Central memory CD4-positive, alpha-beta T cell (primary cell): ENCODE measurements at places on chromosomes 6 and 20.

GRCh38 chr6:49849213-49849907 is 17.0 kb downstream of the CRISP1 start:
- peak; percentile 1 for DNase-seq

GRCh38 chr6:139920027-139920775 is 545.8 kb upstream of the CITED2 start:
- DNase-seq: no peak

DNA sequence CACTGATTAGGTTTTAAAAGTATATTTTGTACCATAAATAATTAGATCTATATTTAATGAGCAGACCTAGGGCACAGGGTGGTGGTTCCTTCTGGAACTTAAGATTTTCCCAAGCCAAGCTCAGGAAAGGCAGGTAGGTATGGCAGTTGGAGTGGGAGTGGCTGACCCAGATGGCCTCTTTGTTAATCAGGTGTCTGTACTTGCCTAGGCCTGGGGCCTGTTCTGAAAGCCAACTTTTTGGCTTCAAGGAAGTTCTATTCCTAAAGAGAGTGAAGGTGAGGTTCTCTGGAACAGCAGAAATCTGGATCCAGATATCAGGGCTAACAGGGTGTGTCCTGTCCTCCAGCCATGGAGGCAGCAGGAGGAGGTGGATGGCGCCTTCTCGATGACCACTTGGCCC is 44.9 kb downstream of the VEGFA start:
- no peak for DNase-seq

GRCh38 chr6:2508071-2508470 is 242.7 kb downstream of the MYLK4 start:
- DNase-seq: no peak

GRCh38 chr6:11785415-11785773 is 6.8 kb upstream of the ADTRP start:
- no peak for DNase-seq

GRCh38 chr6:115932481-115932880 is 128.2 kb downstream of the FRK start:
- DNase-seq: no peak

DNA sequence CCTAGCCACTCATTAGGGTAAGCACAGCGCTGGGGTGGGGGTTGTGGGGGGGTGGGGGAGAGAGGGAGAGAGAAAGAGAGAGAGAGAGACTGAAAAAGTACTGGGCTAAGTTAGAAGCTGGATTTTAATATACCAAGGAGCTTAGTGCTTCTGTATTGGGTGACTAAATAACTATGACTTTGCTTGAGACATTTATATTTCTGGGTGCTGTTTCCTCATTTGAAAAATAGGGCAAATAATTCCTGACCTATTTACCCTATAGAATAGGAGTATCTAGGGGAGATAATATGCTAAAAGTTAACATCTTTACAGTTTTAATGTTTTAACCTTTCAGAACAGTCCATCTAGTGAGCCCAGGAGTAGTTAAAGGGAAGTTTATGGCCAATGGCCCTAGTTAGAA is 7.7 kb downstream of the NKAIN2 start:
- no peak for DNase-seq

- no peak for DNase-seq
Measured at GRCh38 chr6:2763876-2764540, 1.2 kb upstream of the WRNIP1 start.

DNA sequence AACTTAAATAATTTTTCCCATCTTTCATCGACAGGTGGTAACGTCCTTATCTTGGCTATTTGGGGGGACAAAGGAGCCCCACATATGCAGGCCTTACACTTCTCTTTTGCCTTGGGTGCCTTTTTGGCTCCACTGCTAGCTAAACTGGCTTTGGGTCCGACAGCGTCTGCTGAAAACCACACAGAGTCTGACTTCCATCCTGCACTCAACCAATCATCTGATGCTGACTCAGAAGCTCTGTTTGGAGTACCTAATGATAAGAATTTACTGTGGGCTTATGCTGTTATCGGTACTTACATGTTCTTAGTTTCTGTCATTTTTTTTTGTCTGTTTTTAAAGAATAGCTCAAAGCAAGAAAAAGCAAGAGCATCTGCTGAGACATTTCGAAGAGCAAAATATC is 178.5 kb downstream of the SLC16A10 start:
- no peak for DNase-seq

DNA sequence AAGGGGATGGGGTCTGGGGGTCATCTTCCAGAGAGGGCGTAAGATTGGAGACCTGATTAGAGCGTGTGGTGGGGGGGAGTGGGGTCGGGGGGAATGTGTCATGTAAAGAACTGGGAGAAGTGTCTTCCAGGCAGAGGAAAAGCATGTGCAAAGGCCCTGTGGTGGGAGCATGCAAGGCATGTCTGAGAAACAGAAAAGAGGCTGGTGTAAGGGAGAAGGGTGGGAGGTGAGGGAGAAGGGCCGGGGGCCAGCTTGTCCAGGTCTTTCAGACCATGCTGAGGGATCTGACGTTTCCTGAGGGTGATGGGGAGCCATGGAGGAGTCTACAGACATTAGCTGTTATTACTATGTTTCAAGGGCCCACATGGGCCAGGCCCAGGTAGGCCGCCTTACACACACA is 30.4 kb upstream of the FKBP1A start:
- DNase-seq: no peak

- DNase-seq: no peak
Measured at GRCh38 chr20:1509237-1509636, 18.0 kb upstream of the SIRPB2 start.

- DNase-seq: no peak
Measured at GRCh38 chr20:61577065-61577464, 325.0 kb downstream of the CDH4 start.

- DNase-seq: no peak
Measured at GRCh38 chr6:110307368-110307767, 50.8 kb downstream of the METTL24 start.

GRCh38 chr20:3658716-3659491 is 4.3 kb downstream of the GFRA4 start:
- DNase-seq: no peak

GRCh38 chr20:61682996-61683681 is 382.5 kb downstream of the TAF4 start:
- no peak for DNase-seq
